ENCODE measurements at places on chromosomes 7 and 10.

GRCh38 chr7:157541295-157542067, 204.7 kb downstream of the DNAJB6 start:
- no peak for DNase-seq

DNA sequence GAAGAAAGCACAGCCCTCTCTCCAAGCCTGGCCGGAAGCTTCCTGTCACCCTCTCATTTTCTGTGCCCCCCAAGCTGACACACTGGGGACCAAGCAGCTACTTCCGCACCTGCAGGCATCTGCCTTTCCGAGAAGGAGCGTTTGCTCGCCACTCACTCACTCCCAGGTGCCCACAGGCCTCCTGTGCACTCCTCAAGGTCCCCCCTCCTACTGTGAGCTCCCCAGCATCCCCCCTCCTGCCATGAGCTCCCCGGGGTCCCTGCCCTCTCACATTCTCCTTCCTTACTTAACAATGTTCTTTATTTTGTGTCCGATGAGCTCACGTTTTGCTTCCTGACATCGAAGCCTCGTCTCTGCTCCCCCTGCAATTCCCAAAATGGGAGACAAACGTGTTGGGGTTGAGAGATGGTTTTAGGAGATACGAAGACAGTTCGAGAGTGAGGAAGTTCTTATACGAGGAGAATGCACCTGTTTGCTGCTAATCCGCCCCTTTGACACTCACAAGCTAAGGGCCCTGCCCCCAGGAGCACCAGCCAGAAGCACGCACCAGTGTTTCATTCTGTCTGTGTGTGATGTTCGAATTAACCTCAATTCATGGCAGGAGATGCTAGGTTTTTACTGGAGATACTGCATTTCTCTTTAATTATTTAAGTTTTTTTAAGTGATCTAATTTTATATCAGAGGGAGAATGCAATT, 70.2 kb downstream of the PDGFA start:
- no peak for DNase-seq

- no peak for DNase-seq
Measured at GRCh38 chr10:71045204-71045809, 156.9 kb upstream of the PCBD1 start.

- peak; percentile 53 for DNase-seq
Measured at GRCh38 chr7:6317797-6318438, 45.5 kb upstream of the CYTH3 start.

GRCh38 chr10:11535346-11535959, 76.0 kb downstream of the USP6NL start:
- DNase-seq, result no peak

DNA sequence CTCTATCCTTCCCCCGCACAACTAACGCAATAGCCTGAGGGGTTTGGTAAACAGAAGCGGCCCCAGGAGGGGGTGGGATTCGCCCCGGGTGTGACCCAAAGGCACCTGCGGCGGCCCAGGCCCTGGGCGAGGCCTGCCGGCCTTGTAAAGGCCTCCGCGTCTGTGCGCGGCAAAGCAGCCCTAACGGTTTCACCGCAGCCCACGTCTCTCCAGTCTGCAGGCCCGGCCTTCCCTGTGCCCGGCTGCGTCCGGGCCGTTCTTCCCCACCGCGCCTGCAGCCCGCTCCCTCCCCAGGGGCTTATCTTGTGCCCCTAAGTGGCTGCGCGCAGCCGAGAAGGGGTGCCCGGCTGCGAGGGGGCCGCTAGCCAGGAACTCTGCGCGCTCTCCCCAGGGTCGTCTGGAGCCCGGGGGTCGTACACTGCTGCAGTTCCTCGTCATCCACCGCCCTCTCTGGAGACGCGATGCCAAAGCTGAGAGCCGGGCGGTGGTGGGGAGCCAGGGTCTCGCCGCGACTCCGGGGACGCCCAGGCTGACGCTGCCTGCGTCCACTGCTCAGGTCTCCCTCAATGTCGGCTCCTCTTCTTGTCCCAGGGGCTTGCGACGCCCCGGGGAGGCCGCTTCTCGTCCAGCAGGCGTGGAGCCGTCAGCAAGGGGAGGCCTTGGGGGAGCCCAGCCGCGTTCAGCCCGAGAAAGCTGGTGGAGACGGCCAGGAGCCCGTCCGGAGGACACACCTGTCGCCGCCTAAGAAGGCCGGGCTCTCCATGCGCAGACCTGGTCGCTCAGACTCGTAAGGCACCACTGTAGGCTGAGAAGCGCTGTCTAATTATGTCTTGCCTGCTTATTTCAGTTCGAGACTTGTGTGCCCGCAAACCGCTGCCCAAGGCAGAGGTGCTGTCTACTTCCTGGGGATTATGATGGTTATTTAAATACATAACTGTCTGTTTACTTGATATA, 132.3 kb downstream of the SPAG6 start:
- DNase-seq, result no peak

GRCh38 chr7:111137296-111138192, 46.6 kb downstream of the LRRN3 start:
- no peak for DNase-seq

GRCh38 chr7:149558149-149558861, 60.7 kb upstream of the ZNF746 start:
- peak; percentile 15 for DNase-seq

GRCh38 chr7:108347616-108348015, 108.6 kb downstream of the NRCAM start:
- DNase-seq, result peak; percentile 25

- DNase-seq, result no peak
Measured at GRCh38 chr7:122255454-122255853, 49.1 kb downstream of the FEZF1 start.

GRCh38 chr7:25638590-25639244, 410.4 kb upstream of the NPVF start:
- DNase-seq, result no peak

GRCh38 chr10:48477141-48477540, 127.7 kb downstream of the ARHGAP22 start:
- DNase-seq, result no peak

- DNase-seq, result no peak
Measured at GRCh38 chr7:106757846-106758245, 96.9 kb upstream of the CCDC71L start.

Data from fibroblast of skin of left quadriceps (primary cell).